ENCODE measurements at places on chromosomes 3 and 15.
A peak's percentile ranks its signal among the peaks of the same experiment; 100 is the strongest.

- DNase-seq = no peak
Observed at GRCh38 chr3:139281522-139282196, 62.2 kb upstream of the MRPS22 start.

- DNase-seq = peak; percentile 69
Observed at GRCh38 chr15:85379403-85380131, 836 bp upstream of the AKAP13 start.

DNA sequence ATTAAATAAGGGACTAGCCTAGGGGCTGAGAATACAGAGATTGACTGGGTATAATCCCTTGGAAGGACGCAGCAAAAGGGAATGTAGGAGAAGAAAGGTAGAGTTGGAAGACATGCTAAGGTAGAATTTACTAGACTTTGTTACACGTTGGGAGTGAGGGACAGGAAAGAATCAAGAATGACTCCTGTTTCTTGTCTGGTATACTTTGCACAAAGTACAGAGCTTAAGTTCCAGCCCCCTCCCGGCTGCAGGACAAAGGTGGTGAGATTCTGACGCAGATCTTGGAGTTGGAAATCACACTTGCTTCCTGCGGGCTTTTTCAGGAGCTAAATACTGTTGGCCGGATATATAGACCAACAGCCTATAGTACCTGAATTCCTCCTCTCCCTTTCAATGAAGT is 895 bp downstream of the HYKK start:
- DNase-seq = no peak

GRCh38 chr3:64240396-64240795 is 15.1 kb upstream of the PRICKLE2 start:
- no peak for DNase-seq

- DNase-seq = no peak
Observed at GRCh38 chr3:126151562-126152302, 28.7 kb downstream of the ALDH1L1 start.

DNA sequence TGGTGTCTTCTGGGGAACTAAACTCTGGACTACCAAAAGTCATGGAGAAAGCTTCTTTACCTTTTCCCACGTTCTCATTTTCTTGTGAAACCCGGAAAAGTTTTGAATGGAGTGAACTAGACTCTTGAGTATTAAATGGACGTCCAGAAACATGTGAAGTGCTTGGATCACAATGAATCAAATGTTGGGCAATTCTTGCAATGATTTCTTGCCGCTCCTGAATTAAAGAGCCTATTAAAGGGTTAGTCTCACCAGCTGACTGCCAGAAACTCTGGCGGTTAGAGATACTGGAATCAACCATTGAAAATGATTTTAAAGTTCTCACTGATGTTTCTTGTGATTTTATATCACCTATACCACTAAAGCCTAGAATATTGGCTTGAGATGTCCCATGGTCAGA is 40.8 kb upstream of the ARPP19 start:
- no peak for DNase-seq

DNA sequence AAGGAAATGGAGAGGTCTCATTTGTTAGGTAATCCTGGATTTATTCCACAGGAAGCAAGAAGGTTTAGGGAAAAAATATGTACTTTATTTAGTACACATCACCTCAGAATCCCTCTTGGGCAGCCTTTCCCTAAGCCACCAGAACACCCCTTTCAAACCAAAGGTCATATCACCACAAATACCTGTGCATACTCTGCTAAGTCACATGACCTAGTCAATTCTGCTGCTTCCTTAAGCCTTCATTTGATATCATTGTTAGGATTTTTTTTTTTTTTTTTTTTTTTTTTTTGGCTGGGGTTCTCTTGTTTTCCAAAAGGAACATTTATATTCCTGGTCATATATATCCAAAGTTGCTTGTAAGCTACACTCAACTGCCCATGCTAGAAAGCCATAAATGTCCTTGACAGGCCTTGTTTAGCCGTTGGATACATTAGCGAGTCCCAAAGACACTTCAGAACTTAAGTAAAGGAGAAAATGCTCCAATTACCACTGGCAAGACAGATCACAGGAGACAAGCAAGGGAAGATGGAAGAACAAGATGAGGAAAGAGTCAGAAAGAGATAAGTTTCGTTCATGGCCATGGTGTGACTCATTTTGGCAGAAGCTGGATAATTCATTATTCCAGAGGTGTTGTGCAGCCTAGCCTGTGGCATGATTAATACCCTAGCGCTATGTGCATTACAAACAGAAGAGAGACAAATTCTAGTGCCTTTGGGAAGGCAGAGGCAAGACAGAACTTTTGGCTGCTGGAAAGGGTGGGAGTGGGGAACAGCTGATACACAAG is 155.6 kb upstream of the SLC2A2 start:
- no peak for DNase-seq

DNA sequence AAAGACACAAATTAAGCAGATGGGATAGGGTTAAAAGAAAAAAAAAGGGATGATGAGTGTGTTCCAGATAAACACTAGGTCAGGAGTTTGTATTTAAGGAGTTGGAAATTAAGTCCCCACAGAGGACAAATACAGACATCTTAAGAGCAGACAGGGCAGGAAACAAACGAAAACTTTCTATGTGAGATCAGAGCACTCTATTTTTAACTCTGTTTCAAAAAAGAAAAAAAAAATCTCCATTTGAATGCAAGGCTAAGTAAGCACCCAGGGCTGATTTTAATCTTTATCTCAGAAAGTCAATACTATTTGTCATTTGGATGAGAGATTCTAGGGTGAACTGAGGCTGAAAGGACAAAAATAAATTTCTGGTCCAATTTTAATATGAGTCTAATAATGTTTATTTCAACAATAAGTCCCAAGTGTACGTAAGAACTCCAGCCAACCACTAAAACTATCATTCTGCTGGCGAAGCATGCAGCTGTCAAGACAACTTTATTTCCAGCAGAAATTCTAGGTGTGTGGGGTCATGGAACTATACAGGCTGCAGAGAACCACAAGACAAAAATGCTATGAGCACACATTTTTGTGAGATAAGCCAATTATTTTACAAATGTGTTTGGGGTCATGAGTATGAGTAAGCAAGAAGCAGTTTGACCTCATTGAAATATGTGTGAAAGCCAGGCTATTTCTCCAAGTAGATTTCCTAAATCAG is 186.1 kb downstream of the FMN1 start:
- DNase-seq = no peak

GRCh38 chr15:38745126-38745525 is 180.5 kb upstream of the RASGRP1 start:
- no peak for DNase-seq

DNA sequence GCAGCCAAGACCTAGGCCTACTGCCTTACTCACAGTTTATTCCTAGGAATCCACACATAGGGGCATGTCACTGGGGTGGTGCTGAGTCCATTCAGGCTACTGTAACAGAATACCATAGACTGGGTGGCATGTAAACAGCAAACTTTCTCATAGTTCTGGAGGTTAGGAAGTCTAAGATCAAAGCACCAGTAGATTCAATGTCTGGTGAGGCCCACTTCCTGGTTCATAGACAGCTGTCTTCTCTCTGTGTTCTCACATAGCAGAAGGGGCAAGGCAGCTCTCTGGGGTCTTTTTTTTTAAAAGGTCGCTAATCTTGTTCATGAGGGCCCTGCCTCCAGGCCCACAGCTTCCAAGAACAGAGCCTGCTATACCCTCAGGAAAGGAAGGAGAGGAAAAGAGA is 113.9 kb upstream of the MANF start:
- no peak for DNase-seq

- no peak for DNase-seq
Observed at GRCh38 chr3:152557302-152557999, 277.5 kb upstream of the P2RY1 start.

DNA sequence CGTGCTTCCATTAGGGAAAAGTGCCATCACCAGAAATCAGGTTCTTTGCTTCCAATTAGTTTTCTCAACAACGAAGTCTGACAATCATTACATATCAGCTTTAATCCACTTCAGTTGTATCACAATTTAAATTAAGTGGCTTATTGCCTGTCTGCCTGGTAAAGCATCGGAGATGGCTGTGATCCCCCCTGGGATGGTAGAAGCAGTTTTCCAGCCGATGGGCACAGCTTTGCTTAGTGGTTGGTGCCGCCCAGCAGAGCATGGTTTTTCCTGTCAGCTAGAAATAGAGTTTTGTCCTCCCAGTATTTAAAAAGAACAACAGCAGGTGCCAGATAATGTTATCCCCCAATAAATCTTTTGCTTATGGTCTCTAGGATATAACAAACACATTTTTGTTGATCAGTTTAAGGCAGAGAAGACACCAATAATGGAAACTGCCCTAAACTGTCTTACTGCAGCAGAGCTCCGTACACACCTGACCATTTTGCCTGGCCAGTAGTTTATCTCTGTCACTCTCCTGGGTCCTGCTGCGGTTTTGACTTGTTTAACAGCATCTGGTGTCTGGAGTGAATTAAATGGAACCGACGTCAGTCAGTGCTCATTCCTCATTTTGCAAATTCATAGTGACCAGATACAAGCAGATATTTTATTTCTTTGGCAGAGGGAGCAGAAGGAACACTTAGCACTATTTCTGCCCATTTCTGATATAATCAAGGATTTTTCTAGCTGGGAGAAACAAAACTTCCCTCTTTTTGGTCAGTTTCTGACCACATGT is 79.1 kb downstream of the SLC49A4 start:
- DNase-seq = no peak

- DNase-seq = no peak
Observed at GRCh38 chr3:73143821-73144237, 82.4 kb downstream of the EBLN2 start.

GRCh38 chr3:45741742-45742460 is 52.7 kb downstream of the SACM1L start:
- DNase-seq = no peak

GRCh38 chr3:122101646-122102045 is 46.5 kb downstream of the CD86 start:
- no peak for DNase-seq

DNA sequence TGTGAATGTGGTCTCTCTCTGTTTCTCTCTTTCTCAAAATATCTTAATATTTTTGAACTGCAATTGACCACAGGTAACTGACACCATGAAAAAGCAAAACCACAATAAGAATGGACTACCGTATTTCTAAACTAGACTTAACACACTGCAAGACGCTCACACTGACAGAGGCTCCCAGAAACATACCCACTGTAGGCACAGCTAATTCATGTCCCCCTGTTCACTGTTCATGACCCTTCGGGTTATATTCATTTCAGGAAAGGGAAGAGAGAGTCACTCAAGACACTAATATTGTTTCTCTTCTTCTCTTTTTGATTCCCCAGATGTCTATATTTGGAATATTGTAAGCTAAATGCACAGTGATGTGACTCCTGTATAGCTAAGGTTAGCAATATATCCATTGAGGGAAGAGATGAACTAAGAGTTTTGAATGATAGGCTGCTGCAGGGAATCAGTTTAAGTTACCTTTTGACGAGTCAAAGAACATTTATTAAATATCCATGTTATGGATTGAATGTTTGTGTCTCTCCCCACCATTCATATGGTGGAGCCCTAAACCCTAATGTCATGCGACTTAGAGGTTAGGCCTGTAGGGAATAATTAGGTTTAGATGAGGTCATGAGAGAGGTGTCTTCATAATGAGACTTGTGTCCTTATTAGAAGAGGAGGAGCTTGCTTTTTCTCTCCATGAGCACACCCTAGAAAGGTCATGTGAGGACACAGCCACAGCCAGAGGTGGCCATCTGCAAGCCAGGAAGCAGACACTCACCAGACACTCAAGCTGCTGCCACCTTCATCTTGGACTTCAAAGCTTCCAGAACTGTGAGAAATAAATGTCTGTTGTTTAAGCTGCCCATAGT is 216.6 kb upstream of the GRM7 start:
- DNase-seq = no peak

- no peak for DNase-seq
Observed at GRCh38 chr15:52649686-52650085, 29.5 kb downstream of the ATOSA start.

DNA sequence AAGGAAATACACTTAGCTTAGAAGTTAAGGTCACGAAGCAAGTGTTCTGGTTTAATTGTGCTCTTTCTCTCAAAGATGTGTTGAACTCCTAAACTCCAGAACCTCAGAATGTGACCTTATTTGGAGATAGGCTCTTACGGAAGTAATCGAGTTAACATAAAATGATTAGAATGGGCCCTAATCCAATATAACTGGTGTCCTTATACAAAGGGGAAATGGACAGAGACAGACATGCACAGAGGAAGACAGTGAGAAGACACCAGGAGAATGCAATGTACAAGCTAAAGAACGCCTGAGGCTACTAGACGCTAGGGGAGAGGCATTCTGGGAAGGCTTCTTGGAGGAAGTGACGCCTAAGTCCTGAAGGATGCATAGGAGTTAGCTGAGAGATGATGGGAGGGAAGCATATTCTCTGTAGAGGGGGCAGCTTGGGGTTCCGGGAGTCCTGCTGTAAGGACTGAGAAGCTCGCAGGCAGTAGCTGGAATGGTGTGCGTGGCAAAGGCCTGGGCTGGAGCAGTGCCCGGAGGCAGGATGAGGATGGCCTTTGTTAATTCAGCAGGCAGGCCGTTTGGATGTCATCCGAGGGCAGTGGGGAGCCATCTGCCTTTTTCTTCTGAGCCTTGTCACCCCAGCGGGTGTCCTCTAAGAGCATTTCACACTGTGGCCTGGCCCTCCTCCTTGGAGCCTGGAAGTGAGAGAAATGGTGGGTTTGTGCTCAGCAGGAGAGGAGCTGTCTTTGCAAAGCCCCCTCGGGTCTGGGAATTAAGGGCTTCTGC is 513.4 kb downstream of the SHQ1 start:
- DNase-seq = no peak

- DNase-seq = no peak
Observed at GRCh38 chr3:64104006-64104405, 80.7 kb upstream of the PSMD6 start.

GRCh38 chr15:91100814-91101607 is 954 bp downstream of the SV2B start:
- no peak for DNase-seq

DNA sequence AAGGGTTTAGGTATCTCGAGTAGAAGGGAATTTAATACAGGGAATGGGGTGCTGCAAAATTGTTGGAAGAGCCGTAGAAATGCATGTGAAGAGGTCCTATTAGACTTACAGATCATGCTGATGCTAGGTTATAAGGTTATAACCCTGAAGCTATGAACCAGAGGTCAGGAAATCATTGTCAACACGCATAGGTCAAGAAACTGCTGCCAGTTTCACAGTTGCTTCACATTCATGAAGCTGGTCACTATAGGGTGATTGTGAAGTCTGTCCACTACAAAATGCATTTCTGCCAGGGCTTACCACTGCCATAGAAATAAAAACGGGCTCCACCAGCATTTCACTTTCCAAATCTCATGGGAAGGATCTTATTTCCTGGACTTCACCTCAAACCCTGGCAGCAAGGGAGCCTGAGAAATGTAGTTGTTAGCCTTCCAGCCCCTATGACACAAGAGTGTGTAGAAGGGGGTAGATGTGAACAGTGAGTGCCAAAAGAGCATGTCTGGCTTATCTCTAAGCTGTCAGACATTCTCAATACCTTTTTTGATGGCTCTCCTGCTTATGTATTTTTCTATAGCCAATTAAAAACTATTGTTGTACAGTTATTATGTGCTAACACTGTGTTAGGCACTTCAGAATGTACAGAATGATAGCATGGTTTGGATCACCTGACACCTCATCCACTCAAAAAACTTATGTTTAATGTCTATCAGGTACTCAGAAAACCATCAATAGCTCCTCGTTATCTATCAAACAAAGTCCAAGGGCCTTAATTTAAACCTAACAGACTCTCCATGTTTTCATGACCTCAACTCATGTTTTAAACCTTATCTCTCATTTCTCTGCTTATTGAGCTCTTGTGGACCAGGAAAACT is 148.3 kb upstream of the TSC22D2 start:
- DNase-seq = no peak
